ENCODE measurements at places on chromosomes 5 and 9. TPM values are rescaled to one million over a fixed set of nuclear protein-coding genes. Genes with fewer than 3 reads are reported as not detected.

MAMDC4 gene
- total RNA-seq = 13.5 TPM

UAP1L1 gene
- total RNA-seq = 29.7 TPM

OR1Q1 gene
- total RNA-seq = not detected

PCDHGA4 gene
- total RNA-seq = 3.1 TPM

CCDC192 gene
- total RNA-seq = not detected

PCDHGA1 gene
- 0.53 TPM for total RNA-seq

GRCh38 chr9:125332527-125332926 lies 70.9 kb downstream of the GAPVD1 start:
- H3K36me3 ChIP-seq = peaks cover 81% of the 10 kb centered on the region
- H3K4me3 ChIP-seq = no peak overlapping the region
- no peak for DNase-seq
- H3K4me1 ChIP-seq = peaks cover 11% of the 10 kb centered on the region
- H3K27me3 ChIP-seq = no peaks in the 10 kb centered on the region
- no peak overlapping the region for H3K27ac ChIP-seq

- no peak overlapping the region for H3K27ac ChIP-seq
- no peaks in the 10 kb centered on the region for H3K4me1 ChIP-seq
- no peaks in the 10 kb centered on the region for H3K36me3 ChIP-seq
- H3K4me3 ChIP-seq = no peak overlapping the region
Measured at GRCh38 chr5:25516141-25516540, 871.4 kb upstream of the CDH10 start.

DNA sequence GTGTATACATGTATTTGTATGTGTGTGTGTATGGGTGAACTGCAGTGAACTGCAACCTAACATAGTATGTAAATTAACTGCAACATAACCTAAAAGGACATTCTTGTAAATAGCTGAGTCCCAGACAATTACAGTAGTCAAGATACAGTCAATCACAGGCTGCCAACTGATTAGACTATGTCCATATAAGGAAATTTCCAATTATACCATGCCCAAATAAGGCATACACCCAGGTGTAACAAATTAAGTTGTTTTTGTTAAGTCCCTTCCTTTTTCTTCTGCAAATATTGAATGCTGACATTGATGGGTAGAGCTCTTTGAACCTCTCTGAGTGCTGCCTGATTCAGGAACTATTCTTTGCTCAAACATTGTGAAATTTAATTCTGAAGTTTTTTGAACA lies 594.6 kb upstream of the FAM174A start:
- no peaks in the 10 kb centered on the region for H3K36me3 ChIP-seq
- H3K27ac ChIP-seq = no peak overlapping the region
- DNase-seq = no peak
- H3K4me3 ChIP-seq = no peak overlapping the region
- no peaks in the 10 kb centered on the region for H3K27me3 ChIP-seq

- H3K27ac ChIP-seq = no peak overlapping the region
- peaks cover 43% of the 10 kb centered on the region for H3K27me3 ChIP-seq
- H3K4me1 ChIP-seq = peaks cover 50% of the 10 kb centered on the region
- no peaks in the 10 kb centered on the region for H3K36me3 ChIP-seq
Measured at GRCh38 chr9:99823681-99824377, 2.1 kb downstream of the NR4A3 start.

GRCh38 chr5:107301999-107302398 lies 368.7 kb downstream of the EFNA5 start:
- no peak overlapping the region for H3K4me3 ChIP-seq
- no peak for DNase-seq
- no peak overlapping the region for H3K27ac ChIP-seq
- no peaks in the 10 kb centered on the region for H3K27me3 ChIP-seq
- no peaks in the 10 kb centered on the region for H3K36me3 ChIP-seq
- no peaks in the 10 kb centered on the region for H3K4me1 ChIP-seq

- H3K27me3 ChIP-seq = no peaks in the 10 kb centered on the region
- H3K4me1 ChIP-seq = no peaks in the 10 kb centered on the region
- H3K36me3 ChIP-seq = no peaks in the 10 kb centered on the region
- DNase-seq = no peak
- no peak overlapping the region for H3K27ac ChIP-seq
Measured at GRCh38 chr9:5140151-5140550, 45.3 kb downstream of the INSL6 start.

GRCh38 chr9:94693485-94694204 lies 32.9 kb upstream of the AOPEP start:
- no peaks in the 10 kb centered on the region for H3K36me3 ChIP-seq
- H3K27me3 ChIP-seq = no peaks in the 10 kb centered on the region
- H3K4me3 ChIP-seq = no peak overlapping the region

DNA sequence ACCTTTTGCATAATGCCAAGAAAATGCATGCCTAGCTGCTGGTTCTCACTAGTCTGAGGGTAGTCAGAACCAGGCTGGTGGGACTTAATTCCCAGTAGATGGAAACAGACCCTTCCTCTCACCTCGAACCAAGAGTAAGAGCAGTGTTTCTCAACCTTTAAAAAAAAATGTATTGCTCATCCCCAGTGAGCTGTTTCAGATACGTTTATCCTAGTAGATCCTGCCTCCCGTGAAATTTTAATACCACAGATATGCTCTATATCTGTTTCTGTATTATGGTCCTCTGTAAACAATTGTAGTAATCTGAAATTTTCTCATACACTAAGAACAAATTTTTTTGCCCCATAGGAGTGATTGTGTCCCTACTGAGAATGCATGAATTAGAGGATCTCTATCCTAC lies 86.2 kb downstream of the TEK start:
- H3K4me1 ChIP-seq = peaks cover 10% of the 10 kb centered on the region
- DNase-seq = no peak
- H3K27me3 ChIP-seq = no peaks in the 10 kb centered on the region
- no peak overlapping the region for H3K4me3 ChIP-seq
- no peaks in the 10 kb centered on the region for H3K36me3 ChIP-seq
- H3K27ac ChIP-seq = no peak overlapping the region
